C1 segment of cervical spinal cord (tissue), 14 donors: ENCODE measurements at places on chromosomes 4 and X.

GRCh38 chr4:188143731-188144130 is 4.5 kb downstream of the TRIML1 start:
- no peak for DNase-seq

DNA sequence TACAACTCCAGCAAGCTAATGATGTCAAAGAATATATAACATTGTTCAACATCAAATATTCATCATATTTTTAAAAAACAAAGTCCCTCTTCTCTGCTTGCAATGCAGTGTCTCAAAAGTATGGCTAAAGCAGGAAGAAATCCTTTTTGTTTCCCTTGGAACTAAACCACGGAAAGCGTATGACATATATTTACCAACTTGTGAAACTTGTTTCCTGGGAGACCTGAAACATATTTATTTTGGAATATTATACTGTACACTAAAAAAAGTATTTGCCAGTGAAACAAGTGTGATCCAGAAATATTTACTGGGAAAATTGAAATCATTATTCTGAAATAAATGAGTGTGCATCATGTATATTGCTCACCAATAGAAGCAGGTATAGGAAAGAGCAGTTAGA is 156.0 kb upstream of the ANKRD50 start:
- DNase-seq = no peak

DNA sequence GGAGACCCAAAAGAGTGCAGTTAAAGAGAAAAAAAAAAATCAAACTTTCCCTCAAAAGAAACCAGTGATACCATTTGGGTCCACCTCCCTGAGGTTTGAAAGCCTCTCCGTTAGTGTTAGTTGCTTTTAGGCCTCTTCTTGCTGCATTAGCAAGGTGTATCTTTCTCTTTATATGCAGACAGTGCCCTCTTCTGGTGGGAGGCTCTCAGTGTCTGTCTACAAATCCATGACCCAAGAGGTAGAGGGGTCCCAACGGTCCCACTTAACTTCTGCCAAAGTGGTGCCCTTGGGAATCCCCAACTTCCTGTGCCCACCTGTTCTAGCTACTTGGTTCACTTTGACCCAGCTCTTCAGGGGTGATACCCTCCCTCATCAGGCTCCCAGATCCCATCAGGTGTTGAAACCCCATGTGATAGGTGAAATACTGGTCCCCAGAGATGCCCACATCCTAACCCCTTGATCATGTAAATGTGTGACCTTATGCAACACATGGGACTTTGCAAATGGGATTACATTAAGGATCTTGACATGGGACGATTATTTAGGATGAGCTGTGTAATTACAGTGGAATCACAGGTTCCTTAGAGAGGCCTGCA is 63.7 kb upstream of the CD99 start:
- DNase-seq = no peak

- DNase-seq = no peak
Measured at GRCh38 chr4:168722391-168722790, 225.5 kb downstream of the PALLD start.

DNA sequence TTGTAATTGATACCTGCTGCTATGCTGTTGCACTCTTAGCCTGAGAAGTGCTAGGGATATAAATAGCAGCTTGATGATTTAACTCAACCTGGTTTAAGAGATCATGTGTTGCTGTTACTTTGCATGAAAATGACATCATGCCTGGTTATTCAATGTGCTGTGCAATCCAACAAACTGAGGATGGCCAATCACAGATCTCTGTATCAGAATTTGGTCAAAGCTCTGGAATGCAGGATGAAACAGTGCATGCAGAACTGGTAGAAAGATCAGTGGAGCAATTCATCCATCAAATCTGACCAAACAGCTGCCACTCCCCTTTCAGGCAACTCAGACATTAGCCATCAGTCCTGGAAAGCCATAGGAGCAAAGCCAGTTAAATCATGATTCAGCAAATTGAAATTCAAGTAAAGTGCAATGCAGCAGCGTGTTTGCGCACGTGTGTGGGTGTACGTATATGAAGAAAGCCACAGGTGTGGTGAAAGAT is 160.3 kb upstream of the RASGEF1B start:
- DNase-seq = no peak

- DNase-seq = no peak
Measured at GRCh38 chrX:150569155-150569477, 695 bp downstream of the MTM1 start.

- DNase-seq = no peak
Measured at GRCh38 chr4:53747401-53747800, 156.1 kb upstream of the LNX1 start.

DNA sequence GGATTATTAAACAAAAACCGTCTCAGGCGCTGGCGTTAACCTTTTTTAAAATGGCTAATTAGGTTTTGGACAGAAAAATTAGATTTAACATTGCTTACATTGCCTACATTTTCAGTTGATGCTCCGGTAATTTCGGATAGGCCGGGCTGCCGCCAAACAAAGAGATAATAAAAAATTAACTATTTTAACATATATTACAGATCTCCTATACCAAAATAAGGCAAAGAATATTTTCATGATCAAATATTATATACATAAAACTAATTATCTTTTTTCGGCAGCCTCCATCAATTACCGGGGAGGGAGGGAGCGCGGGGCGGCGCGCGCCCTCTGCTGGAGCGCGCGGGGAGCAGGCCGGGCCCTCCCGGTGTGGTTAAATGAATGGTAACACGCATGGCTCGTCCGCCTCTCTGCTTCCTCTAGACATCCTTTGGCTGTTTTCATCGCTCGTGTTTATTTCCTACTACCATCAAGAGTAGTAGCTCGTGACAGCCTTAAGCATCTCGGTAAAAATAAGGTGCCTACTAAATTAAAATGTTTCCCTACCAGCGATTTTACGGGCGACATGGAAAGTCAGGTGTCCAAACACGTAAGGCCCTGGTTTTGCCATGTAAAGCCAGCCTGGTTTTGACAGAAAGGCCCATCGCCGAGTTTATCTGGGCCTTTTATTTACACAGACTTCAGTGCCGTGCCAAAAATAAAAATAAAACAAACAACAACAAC is 52.4 kb upstream of the TMEM33 start:
- peak; percentile 25 for DNase-seq

GRCh38 chr4:185825737-185826136 is 13.7 kb upstream of the SORBS2 start:
- DNase-seq = no peak

GRCh38 chr4:56183344-56183959 is 203.8 kb downstream of the AASDH start:
- DNase-seq = peak; percentile 1

- DNase-seq = no peak
Measured at GRCh38 chr4:1253831-1254230, 4.9 kb upstream of the CTBP1 start.

- no peak for DNase-seq
Measured at GRCh38 chr4:139689093-139689722, 23.6 kb downstream of the MGST2 start.

- no peak for DNase-seq
Measured at GRCh38 chr4:77037736-77038135, 38.1 kb downstream of the CCNI start.

DNA sequence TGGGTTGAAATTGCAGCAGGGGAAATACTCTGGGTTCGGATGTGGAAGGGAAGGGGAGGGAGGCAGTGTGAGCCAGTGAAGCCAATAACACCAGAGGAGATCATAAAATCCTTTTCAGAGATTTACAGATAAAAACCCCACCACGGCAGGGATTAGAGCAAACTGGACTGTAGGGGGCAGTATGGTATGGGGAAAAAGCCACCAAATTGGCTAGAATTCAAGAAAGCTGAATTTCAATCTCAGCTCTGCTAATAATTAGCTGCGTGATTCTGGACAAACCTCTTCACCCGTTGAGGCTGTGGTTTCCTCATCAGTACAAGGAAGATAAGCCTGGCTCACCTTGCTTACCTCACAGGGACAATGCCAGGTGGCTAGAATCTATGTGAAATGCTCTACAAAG is 108.1 kb downstream of the ATG4A start:
- peak; percentile 1 for DNase-seq

GRCh38 chr4:10448991-10449390 is 8.2 kb downstream of the ZNF518B start:
- DNase-seq = no peak

DNA sequence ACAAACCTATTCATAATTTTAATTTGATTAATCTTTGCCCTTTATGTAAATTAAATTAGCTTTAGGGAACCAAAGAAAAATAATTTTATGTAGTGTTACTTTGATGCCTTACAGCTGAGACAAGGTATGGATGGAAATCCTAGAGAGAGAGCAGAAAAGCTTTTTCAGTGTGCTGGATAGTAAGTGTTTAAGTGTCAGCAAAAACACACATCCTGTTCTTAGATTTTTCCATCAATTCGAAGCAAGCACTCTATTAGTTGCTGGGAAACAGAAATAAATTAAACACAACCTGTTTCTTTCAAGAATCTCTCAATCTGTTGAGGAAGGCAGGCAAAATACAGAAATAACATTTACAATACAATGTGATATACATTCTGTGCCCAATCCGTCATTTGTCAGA is 327.8 kb downstream of the GALNTL6 start:
- DNase-seq = no peak

- DNase-seq = no peak
Measured at GRCh38 chr4:159016593-159017024, 86.3 kb upstream of the RAPGEF2 start.

- no peak for DNase-seq
Measured at GRCh38 chr4:151690164-151690870, 70.5 kb downstream of the GATB start.

DNA sequence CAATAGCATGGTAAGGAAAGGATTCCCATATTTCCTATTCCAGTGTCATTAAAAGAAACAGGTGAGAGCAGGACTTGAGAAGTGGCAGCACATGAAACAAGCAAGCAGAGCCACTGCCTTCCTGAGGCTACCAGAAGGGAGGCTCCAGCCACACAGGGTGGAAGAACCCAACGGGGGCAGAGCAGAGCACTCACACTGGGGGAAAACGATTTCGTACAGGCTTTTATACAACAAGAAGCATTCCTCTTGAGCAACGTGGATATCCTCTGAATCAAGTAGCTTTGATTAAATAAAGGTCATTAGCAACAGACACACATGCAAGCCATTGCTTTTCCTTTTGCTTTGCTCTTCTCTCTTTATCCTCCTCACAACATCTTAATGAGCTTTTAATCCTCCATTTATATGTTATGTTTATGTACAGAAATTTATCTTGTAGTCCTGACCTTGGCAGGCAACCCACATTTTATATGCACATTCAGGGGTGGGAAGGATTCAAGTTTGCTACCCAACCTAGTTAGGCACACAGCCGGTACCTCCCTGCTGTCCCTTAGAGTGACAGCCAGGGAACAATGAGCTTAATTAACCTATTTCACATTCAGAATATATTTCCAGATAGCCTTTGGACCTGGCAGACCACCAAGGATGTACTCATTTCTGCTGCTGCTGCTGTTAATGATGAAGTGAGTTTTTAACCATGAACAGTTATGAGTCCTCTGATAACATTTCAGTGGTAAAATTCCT is 202.1 kb downstream of the ARHGAP24 start:
- no peak for DNase-seq

GRCh38 chr4:9811806-9812205 is 30.4 kb downstream of the DRD5 start:
- no peak for DNase-seq

DNA sequence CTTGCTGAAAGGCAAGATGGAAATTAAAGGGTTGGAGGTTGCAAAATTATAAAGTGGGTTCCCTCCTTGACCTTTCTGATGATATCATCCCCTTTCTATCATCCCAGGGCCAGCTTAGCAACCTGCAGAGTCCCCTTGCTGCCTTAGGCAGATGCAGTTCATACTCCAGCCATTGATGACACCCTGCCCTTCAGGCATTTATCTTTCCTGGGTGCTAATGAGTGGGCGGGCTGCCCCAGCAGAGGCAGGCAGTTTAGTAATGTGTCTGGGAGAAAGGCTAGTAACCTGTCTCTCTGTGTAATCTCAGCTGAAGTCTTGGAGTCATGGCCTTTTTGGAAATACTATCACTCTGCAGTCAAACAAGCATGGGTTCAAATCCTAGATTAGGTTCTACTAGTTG is 3.8 kb upstream of the FRMPD3 start:
- DNase-seq = no peak

GRCh38 chrX:130846746-130847145 is 56.3 kb downstream of the ENOX2 start:
- DNase-seq = no peak

DNA sequence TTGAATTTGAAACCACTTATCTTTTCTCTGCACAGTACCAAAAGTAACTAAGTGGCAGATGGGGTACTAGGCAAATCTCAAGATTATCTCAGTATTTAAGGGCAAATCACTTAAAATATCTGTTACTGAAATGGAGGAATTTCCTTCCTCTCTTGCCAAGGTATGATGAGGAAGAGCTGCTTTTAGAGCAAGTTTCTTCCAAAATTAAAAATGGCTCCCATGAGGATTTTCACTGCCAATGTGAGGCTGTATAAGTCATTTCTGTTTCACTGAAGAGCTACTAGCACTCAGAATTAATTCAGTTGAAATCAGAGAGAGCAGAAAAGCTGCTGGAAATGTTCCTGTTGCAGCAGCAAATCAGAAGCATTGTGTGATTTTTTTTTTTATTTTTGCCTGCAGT is 43.4 kb downstream of the GABRB1 start:
- no peak for DNase-seq

- no peak for DNase-seq
Measured at GRCh38 chr4:74446896-74447295, 2.0 kb downstream of the AREG start.

- DNase-seq = no peak
Measured at GRCh38 chr4:113328514-113328913, 279.1 kb downstream of the ANK2 start.

- no peak for DNase-seq
Measured at GRCh38 chrX:150182161-150182560, 181.0 kb upstream of the MAMLD1 start.

DNA sequence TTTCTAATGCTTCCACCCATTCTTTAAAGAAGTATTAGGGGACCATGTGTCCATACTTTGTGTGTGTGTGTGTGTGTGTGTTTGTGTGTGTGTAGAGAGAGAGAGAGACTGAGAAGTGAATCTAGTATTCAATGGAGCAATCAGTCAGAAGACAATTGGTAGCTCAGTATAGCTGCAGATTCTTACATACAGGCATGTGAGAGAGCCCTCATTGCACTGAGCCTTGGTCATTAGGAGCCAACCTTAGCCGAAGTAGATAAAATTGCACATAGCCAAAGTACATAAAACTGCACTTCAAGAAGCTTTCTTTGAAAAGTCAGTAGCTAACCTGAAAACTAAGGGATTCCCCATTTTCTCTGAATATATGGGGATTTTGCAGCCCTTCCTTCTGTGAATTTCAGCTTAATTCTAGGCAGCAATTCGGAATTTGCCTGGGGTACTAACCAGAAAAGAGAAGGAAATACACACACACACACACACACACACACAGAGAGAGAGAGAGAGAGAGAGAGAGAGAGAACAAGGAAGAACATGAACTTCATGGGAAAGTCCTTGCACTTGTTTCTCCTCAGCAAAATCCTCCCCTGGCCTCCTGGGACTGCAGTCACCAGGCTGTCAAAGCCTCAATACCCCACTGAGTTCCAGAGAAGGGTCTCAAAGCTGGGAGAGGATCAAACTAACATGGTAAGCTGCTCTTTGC is 1.7 kb upstream of the PRDM8 start:
- DNase-seq = no peak
